ENCODE measurements at places on chromosomes 3 and 15.
A peak's percentile ranks its signal among the peaks of the same experiment; 100 is the strongest.

DNA sequence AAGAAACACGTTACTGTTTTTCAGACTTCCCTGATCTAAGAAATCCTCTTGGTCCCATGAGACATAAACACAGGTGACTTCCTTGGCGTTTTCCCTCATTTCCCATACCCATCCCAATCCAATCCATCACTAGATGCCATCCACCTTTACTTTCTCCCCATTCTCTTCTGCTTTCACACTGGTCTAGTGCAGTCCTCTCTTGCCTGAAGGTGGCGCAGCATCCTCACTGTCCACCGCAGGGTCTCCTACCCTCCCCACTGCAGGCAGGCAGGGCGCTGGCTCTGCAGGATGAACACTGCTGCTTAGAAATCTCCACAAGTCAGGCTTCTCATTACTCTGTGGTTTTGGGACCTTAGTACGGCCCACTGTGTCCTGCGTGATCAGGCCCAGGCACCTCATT, 58.2 kb downstream of the RAB7A start:
- no peak for DNase-seq

DNA sequence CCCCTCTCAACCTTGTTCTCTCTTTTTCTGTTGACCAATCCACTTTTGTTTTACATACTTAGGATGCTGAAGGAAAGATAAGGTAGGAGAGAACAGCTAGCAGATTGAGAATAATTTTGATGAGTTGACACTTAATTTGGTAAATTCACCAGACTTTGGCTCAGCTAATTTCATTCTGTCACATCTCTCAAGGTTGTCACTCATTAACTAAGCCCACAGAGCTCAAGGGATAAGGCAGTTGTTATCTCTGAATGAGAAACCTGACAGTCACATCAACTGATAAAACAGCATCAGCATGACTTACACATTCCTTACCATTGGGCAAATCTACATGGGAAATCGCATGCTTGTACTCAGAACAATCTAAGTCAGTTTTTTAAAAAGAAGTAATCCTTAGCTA, 591.4 kb downstream of the NLGN1 start:
- no peak for DNase-seq

- peak; percentile 49 for DNase-seq
Observed at GRCh38 chr15:58487041-58487723, 55.4 kb downstream of the LIPC start.

GRCh38 chr3:31648286-31648968, 115.7 kb downstream of the STT3B start:
- DNase-seq: no peak

- DNase-seq: no peak
Observed at GRCh38 chr3:133494469-133494868, 79.0 kb upstream of the CDV3 start.

- no peak for DNase-seq
Observed at GRCh38 chr3:185029086-185029485, 123.8 kb downstream of the C3orf70 start.

DNA sequence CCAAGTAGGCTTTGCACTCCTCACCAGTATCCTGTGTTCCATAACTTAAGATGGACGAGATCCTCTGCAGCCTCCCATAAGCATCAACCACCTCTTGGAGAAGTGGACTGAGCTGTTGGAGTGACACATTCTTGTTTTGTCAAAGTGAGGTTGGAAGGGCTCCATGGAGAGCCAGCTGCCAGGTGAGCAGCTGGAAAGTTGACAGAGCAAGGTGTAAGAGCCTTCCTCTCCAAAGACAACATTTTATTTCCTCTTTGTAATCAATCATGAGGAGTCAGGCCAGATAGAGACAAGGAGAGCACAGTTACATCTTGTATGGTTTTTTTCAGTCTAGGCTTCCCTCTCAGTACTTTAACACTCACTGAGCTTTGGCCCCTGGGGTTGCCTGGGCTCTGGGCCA, 5.1 kb downstream of the ABI3BP start:
- DNase-seq: no peak

DNA sequence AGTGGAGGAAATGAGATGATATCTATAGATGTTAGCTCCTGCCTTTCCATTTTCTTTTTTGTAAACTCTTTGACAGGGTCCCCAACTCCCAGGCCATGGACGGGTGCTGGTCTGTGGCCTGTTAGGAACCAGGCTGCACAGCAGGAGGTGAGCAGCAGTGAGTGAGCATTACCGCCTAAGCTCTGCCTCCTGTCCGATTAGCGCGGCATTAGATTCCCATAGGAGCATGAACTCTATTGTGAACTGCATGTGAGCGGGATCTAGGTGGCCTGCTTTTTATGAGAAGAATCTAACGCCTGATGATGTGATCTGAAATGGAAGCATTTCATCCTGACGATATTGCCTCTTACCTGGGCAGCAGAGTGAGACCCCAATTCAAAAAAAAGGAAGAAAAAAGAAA, 56.8 kb upstream of the CHD2 start:
- DNase-seq: no peak

- DNase-seq: no peak
Observed at GRCh38 chr3:141060327-141060726, 9.2 kb downstream of the SPSB4 start.

DNA sequence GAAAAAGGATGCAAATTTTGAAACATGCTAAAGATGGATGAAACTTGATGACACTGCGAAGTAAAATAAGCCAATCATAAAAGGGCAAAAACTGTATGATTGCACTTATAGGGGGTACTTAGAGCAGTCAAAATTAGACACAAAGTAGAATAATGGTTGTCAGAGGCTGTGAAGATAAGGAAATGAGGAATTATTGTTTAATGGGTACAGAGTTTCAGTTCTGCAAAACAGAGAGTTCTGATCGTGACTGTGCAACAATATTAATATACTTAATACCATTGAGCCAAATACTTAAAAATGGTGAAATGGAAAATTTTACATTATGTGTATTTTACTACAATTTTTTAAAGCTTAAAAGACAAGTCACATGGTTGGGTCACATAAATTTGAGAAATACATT, 35.1 kb downstream of the UBE3A start:
- DNase-seq: no peak

- DNase-seq: peak; percentile 26
Observed at GRCh38 chr3:128486681-128487537, 6.1 kb downstream of the GATA2 start.

GRCh38 chr15:47506329-47507100, 210.8 kb upstream of the SEMA6D start:
- DNase-seq: peak; percentile 80

DNA sequence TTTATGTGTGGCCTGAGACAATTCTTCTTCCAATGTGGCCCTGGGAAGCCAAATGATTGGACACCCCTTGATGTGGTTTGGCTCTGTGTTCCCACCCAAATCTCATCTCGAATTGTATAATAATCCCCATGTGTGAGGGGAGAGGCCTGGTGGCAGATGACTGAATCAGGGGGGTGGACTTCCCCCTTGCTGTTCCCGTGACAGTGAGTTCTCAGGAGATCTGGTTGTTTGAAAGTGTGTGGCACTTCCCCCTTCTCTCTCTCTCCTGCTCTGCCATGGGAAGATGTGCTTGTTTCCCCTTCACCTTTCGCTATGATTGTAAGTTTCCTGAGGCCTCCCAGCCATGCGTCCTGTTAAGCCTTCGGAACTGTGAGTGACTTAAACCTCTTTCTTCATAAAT, 60.1 kb upstream of the PARL start:
- no peak for DNase-seq

DNA sequence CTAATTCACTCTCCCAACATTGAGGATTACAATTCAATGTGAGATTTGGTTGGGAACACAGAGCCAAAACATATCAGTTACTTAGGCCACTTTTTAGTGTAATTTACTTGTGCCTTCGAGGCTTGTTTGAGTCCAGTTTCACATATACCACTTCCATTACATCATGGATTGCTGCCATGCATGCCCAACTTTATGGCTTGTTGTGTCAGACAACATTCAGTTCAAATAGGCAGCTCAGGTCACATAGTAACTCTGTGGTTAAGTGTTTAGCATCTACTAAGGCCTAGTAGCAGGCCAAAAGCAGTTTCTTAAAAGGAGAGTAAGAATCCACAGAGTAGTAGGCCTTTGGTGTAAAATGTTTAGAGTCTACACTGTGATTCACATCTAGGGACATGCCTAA, 164.3 kb upstream of the GMNC start:
- no peak for DNase-seq

DNA sequence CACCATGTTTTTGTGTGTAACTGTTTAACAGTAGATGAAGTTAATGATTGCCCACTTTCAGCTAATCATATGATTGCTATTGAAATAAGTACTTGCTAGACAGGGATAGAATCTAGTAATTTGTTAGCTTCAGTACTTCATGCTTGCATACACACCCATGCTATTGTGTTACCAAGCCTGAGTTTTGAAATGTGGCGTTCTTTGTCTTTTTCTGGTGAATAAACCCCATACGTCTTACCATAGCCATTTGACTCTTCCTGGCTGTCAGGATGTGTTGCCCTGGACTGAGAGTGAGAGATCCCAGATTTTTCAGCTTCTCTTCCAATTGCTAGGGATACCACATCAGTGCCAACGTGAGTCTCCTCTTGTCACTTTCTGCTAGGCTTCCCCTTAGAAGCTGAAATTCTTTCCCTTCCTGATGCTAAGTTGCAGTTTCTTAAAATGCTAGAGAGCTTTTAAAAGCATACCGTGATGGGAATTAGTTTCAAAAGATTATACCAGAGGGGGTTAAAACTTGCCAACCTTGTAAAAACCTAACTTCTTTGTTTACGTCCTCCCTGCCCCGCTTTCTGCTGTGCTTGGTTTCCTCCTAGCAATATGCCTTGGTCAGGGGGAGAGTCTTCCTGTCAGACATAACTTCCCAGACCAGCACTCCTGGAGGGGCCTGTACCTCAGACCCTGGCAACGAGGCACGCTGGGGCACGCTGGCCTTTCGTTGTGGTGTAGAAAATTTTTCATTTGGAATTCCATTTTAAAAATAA, 62.9 kb upstream of the ULK4 start:
- peak; percentile 46 for DNase-seq

- no peak for DNase-seq
Observed at GRCh38 chr3:143222981-143223380, 103.4 kb downstream of the CHST2 start.

DNA sequence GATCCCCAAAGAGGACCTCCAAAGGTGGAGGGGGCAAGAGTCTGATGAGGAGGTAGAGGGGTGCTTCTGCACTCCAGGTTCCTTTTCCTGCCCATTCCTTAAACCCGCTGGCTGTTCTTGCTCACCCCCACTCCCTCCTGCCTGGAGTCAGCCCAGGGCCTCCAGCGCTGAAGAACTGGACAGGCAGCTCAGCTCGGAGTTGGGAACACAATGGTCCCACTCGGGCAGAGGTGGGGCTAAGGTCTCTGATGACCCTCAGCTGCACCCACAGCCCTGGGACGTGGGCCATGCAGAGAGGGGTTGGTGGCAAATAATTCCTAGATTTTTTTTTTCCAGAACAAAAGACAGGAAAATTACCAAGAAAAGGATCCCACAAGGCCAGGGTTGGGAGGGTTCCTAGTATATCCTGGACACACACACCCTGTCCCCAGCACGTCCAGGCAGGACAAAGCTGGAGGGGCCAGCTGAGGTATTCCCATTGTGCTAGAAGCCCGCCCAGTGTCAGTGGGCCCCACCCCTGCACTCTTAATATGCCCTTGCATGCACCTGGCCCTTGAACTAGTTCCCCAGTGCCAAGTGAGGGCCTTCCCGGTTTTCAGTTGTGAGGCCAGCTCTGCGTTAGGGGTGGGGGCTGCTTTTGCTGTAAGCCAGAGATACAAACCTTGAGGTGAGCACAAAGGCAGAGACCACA, 22.1 kb upstream of the IP6K2 start:
- DNase-seq: no peak

- DNase-seq: no peak
Observed at GRCh38 chr15:29889542-29890329, 67.5 kb upstream of the TJP1 start.

- no peak for DNase-seq
Observed at GRCh38 chr3:36319680-36320079, 60.6 kb upstream of the STAC start.

DNA sequence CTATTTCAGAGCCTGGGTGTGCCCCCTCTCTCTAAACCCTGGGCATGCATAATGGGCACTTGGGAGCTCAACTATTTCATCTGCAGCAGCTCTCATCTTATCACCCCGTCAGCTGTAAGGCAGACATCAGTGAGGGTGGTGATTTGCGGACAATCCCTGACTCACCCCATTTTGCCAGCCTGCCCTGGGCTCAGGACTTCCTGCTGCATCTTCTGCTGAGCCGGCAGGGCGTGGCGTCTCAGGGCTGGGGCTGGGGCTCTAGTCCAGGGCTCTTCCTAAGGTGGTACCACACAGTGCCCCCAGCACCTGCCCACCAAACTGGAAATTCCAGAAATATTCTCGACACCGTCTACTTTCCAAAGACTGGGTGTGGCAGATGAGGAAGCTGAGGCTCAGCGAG, 925 bp upstream of the PSTPIP1 start:
- no peak for DNase-seq

GRCh38 chr3:136250903-136251460, 842 bp downstream of the PCCB start:
- DNase-seq: peak; percentile 43

DNA sequence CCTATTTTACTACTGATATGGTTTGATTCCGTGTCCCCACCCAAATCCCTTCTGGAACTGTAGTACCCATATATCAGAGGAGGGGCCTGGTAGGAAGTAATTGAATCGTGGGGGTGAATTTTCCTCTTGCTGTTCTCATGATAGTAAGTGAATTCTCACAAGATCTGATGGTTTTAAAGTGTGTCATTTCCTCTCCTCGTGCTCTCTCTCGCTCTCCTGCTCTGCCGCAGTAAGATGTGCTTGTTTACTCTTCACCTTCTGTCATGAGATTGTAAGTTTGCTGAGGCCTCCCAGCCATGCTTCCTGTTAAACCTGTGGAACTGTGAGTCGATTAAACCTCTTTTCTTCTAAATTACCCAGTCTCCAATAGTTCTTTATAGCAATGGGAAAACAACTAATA, 81.2 kb upstream of the ZBTB20 start:
- no peak for DNase-seq

DNA sequence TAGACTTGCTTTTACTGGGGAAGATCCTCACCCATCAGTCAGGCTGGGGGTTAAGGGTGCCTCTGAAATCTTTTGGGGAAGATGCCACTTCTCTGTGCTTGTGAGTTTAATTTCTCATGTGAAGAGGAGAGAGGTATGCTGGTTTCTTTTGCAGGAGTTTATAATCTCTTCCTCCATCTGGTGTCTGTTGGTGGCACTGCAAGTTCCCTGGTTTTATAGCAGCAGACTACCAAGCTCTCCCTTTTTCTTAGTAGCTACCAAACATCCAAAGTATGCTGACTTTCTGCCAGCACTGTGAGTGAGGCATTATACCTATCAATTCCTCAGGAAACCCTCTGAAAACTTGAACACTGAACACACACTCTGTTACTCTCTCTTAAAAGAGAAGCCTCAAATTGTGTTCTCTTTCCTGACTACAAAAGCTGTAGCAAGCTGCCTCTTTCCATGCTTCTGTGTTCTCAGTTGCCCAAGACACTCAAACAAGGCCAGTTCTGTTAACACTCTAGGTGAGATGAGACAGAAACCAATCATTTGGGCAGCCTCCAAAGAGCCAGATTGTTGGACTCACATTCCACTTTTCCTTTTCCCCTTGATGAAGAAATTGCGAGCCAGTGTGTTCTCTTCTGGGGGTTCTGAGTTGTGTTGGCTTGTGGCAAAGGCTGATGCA, 299.5 kb downstream of the GAP43 start:
- peak; percentile 15 for DNase-seq

- peak; percentile 69 for DNase-seq
Observed at GRCh38 chr15:85296615-85297402, 83.6 kb upstream of the AKAP13 start.

- DNase-seq: no peak
Observed at GRCh38 chr3:166177130-166177529, 339.9 kb upstream of the BCHE start.

- no peak for DNase-seq
Observed at GRCh38 chr3:172390792-172391191, 57.5 kb downstream of the GHSR start.
